Esophagus squamous epithelium (tissue), 5 donors: ENCODE measurements at places on chromosomes 1 and 21.

- DNase-seq, result no peak
Measured at GRCh38 chr1:17201201-17202021, 3.5 kb upstream of the PADI1 start.

DNA sequence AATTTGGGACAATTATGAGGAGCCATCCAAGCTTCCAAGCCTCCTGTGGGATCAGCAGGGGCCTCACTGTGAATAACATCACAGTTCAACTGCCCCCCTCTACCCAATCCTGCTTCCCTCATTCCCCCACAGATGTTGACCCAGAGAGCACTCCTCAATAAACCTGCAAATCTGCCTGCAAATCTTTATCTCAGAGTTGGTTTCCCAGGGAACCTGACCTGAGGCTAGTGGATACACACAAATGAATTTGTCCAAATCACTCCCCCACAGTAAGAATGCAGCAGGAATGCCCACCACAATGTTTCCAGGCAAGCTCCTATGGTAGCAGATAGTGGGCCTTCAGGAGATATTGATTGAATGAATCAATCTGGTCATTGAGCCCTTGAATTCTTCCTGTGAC is 56.4 kb upstream of the HIVEP3 start:
- no peak for DNase-seq

DNA sequence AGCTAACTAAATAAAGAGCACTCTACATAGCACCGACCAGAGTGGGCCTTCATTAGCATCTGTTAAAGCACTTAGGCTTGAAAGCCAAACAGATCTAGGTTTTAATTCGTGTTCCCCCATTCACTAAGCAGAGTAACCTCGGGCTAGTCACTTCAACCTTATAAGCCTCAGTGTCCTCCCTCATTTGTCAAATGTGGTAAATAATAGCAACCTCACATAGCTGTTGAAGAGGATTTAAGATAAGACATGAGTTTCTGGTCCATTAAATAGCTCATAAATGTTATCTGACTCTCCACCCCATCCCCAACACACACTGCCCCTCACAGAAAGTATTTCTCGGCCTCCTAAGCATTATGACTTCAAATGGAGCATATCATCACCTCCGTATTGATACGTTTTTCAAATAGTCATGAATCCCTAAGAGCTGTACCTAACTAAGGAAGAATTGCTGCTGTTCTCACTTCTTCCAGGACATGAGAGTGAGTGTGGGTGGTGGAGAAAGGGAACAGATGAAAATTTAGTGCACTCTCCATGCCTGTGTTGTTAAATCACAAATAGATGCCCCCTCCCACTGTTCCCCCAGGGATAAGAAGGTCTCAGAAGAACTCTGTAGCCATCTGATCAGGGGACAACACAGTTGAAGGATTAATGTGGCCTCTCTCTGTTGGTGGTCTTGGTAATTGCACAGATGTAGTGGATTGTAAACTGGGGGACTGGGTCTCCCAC is 47.6 kb downstream of the PLPP3 start:
- DNase-seq, result no peak

- no peak for DNase-seq
Measured at GRCh38 chr1:2318314-2319278, 72.8 kb downstream of the MORN1 start.

DNA sequence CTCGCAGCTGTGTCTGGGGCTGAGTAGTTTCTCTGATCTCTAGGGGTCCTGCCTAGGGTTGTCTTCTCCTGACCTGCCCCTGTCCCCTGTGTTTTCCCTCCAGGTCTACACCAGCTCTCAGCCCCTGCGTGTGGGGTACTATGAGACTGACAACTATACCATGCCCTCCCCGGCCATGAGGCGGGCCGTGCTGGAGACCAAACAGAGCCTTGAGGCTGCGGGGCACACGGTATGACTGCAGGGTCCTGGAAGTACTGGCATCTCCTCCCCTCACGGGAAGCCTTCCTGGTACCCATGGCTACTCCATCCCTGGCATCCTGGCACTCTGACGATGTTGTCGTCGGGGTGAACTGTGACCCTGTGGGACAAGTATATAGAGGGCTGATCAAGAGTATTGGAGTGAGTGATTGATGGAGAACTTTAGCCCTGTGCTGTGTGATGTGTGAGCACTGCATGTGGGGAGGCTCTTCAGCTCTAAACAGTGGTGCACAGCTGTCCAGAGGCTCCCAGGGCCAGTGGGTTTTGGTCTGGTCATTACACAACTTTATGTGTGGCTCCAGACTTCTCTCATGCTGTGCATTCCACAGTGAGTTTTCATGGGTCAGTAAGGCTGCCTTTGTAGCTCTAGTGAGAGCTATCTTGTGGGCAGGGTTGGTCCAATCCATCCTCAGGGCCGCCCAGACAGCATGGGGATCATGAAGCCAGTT is 14.4 kb downstream of the FAAH start:
- no peak for DNase-seq
